GM12891 (cell line): ENCODE measurements at places on chromosomes 3 and 15.

GRCh38 chr15:90325726-90326125, 26.4 kb upstream of the ZNF774 start:
- no peak for DNase-seq

GRCh38 chr3:171157286-171157685, 130.8 kb upstream of the SLC2A2 start:
- DNase-seq = no peak

DNA sequence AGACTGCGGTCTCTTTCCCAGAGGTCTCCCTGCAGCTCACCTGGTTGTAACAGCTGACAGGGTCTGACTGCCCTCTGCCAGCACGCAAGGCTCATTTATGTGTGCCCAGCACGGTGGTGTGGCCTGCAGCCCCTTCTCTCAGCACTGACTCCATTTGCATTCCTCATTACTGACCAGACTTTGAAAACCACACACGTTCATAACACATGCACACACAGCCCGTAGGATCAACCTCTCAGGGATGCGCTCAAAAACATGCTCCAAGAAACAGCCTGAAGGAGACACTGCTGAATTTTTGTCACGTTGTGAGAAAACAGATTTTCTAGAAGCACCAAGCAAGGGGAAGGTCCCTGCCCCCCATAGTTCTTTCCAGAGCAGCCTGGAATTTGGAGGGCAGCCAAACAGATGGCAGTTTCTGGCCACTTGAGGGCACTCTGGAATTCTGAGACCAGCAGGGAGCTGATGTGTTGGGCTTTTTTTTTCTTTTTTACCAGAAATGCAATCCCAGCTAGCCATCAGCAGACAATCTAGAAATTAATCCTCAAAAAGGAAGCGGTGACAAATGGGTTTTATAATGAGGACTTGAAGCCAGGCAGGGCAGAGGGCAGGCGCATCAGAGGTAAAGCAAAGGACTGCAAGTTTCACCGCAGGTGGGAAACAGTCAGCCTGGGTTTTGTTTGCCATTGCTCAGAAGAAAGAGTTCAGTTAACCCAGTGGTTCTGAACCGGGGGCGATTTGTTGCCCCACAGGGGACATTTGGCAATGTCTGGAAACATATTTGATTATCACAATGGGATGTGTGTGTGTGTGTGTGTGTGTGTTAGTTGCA, 170.5 kb upstream of the PROK2 start:
- DNase-seq = no peak

- DNase-seq = no peak
These were observed 24.6 kb upstream of the LRRFIP2 start for GRCh38 chr3:37198996-37199395.

GRCh38 chr3:135109681-135110080, 314.6 kb downstream of the EPHB1 start:
- no peak for DNase-seq

DNA sequence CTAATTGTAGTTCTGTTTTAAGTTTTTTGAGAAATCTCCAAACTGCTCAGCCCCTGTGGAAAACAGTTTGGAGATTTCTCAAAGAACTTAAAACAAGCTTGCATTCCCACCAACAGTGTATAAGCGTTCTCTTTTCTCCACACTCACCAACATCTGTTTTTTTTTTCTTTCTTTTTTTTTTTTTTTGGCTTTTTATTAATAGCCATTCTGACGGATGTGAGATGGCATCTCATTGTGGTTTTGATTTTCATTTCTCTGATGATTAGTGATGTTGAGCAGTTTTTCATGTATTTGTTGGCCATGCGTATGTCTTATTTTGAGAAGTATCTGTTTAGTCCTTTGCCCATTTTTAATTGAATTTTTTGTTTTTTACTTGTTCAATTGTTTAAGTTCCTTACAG, 73.1 kb upstream of the COL8A1 start:
- no peak for DNase-seq

DNA sequence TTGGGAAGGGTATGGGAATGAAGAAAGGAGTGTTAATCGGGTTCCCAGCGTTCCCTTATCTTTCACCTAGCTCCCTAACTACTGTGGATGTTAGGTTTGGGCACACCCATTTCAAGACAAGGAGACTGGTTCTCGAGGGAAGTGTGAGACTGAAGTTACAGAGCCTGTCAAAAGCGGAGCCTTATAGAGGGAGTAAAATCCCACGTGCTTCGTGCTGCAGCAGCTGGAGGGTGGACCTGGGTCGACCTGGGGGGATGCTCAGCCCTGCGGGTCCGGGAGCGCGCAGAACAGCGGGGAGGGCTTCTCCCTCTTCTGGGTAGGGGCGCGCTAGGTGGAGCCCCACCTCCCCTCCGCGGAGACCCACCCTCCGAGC, 314 bp upstream of the TMED3 start:
- DNase-seq = no peak

DNA sequence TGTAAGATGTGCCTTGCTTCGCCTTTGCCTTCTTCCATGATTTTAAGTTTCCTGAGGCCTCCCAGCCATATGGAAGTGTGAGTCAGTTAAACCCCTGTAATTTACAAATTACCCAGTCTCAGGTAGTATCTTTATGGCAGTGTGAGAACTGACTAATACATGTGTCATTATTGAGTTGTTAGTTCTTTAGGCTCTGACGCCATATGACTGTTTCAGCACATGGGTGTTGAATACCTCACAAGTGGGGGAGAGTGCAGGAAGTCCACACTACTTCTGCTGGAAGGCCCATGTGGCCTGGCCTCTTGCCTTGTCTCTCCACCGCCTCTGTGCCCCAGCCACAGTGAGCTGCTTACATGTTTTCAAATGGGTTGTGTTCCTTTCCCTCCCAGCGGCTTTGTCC, 28.5 kb downstream of the MFSD1 start:
- DNase-seq = no peak

DNA sequence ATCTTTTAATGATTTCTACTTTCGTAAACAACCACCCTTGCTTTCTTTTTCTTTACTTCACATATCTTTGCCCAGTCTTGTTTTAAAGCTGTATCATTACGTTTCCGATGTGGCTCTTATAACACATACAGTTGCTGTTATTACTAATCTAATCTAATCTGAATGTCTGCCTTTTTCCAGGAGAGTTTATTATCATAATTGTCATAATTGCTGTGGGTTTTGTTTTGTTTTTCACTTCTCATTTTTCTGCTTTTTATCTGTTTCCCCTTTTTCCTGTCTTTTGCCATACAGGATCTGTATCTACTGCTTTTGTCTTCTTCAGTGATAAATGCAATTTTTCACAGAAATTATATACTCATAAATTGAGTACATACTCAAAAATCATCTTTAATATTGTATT, 24.9 kb downstream of the HACL1 start:
- no peak for DNase-seq

- DNase-seq = peak; percentile 15
These were observed 191.6 kb downstream of the GAP43 start for GRCh38 chr3:115814778-115815380.

- no peak for DNase-seq
These were observed 100.7 kb downstream of the GALK2 start for GRCh38 chr15:49270541-49271421.

- no peak for DNase-seq
These were observed 63.1 kb downstream of the TBL1XR1 start for GRCh38 chr3:177133860-177134815.
